SK-N-DZ (cell line): ENCODE measurements at places on chromosomes 16 and 17.

GRCh38 chr17:58120195-58120822 is 27.9 kb upstream of the OR4D1 start:
- DNase-seq, result no peak

GRCh38 chr16:24747441-24747840 is 18.0 kb downstream of the TNRC6A start:
- DNase-seq, result no peak

- DNase-seq, result peak; percentile 78
Observed at GRCh38 chr17:72407336-72407909, 286.6 kb downstream of the SOX9 start.

DNA sequence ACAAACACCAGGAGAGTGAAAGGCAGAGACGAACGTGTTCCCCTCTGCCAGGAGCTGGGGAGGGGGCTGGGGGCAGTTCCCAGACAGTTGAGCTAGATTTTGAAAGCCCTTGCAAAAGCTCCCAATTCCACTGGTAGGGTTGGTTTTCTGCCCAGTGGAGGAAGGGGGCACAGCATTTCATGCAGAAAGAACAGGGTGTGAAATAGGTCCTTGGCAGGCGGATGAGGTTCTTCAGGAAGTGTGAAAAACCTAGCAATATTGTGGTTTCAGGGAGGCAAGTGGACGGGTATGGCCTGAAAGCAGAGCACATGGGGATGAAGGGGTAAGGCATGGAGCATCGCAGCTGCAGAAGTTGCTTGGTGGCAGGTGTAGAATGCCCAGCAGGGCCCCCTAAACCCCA is 248.3 kb downstream of the KATNIP start:
- DNase-seq, result no peak

GRCh38 chr16:85908889-85909589 is 10.1 kb downstream of the IRF8 start:
- DNase-seq, result no peak

DNA sequence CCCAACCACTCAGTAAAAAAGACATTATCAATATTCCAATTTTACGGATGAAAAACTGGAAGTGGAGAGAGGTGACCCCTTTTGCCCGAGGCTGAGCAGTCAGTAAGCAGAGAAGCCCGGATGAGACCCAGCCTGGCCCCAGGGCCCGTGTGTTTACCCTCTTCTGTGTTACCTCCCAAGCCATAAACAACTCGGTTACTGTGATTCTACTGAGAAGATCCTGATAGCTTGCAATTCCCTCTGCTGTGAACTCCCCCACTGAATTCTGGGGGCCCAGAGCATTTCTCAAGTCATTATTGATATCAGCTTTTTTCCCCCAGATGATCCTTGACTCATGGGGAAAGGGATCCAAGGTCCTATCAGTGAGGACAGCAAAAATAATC is 482.6 kb upstream of the ERCC4 start:
- DNase-seq, result no peak

GRCh38 chr16:68259007-68259825 is 5.1 kb upstream of the SLC7A6 start:
- no peak for DNase-seq

DNA sequence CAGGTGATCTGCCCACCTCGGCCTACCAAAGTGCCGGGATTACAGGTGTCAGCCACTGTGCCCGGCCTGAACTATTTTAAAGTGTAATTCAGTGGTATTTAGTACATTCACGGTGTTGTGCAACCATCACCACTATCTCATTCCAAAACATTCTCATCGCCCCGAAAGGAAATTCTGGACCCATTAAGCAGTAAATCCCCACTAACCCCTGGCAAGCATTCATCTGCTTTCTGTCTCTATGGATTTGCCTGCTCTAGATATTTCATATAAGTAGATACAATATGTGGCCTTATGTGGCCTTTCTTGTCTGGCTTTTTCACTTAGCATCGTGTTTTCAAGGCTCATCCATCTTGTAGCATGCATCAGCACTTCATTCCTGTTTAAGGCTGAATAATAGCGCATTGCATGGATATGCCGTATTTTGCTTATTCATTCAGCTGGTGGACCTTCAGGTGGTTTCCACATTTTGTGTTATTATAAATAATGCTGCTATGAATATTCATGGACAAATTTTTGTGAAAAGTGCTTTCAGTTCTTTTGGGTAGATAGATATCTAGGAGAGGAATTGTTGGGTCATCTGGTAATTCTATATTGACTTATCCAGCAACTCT is 8.4 kb upstream of the HERPUD1 start:
- DNase-seq, result no peak

GRCh38 chr17:74776990-74777389 is 845 bp upstream of the NAT9 start:
- DNase-seq, result no peak

DNA sequence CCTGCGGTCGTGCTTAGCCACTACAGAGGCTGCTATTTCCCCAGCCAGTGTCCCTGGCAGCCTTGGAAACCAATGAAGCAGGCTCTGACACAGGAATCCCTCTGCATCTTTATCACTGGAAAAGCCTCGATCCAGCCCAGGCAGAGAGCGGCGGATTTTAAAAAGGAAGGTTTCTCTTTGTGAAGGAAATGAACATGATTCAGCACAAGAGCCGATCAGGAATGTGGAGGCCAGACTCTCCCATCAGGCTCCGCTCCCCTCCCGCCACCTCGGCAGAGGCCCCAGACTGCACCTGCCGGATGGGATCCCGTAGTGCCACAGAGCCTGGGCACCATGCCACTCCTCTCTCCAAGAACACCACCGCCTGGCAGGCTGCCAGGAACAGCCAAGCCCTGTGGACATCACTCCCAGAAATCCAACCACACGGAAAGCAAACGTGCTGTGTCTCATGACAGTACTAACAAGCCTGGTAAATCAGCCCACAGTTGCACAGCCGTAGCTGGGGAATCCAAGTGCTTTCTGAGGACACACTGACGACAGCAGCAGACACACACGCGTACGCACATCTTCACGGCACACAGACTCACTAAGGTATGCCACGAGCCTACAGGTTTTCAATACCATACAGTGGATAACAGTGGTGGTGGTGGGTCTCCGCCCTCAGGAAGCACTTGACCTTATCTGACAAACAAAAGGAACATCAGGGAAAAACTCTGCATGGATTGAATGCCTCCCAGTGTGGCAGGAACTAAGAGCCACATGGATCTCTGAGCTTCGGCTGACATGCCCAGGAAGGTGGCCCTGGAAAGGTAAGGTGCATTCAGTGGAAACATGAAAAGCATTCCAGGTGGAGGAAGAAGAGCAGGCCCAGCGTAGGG is 5.4 kb downstream of the LRRC75A start:
- no peak for DNase-seq

GRCh38 chr16:64144617-64145016 is 977.2 kb downstream of the CDH11 start:
- no peak for DNase-seq

- DNase-seq, result no peak
Observed at GRCh38 chr17:37744961-37745800, at the start of gene HNF1B. Gene HNF1B (minus strand): TSS chr17:37745059. CDS start chr17:37744884, 175 bp downstream.

DNA sequence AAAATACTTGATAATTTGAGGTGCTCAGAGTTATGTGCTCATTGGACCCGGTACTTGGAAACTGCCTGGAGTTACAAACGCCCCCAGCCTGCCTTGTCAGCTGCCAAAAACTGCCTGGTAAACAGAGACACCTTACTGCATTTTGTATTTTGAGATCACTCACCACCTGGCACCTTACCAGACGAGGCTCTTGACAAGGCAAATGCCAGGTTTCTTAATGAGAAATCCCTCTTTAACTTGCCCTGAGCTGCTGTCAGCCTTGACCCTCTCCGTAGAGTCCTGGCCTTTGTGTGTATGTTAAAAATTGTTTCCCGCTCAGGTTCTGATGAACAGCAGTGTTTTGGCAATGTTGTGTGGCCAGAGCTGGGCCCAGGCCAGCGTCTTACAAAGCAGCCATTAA is 28.8 kb downstream of the SYT17 start:
- no peak for DNase-seq

DNA sequence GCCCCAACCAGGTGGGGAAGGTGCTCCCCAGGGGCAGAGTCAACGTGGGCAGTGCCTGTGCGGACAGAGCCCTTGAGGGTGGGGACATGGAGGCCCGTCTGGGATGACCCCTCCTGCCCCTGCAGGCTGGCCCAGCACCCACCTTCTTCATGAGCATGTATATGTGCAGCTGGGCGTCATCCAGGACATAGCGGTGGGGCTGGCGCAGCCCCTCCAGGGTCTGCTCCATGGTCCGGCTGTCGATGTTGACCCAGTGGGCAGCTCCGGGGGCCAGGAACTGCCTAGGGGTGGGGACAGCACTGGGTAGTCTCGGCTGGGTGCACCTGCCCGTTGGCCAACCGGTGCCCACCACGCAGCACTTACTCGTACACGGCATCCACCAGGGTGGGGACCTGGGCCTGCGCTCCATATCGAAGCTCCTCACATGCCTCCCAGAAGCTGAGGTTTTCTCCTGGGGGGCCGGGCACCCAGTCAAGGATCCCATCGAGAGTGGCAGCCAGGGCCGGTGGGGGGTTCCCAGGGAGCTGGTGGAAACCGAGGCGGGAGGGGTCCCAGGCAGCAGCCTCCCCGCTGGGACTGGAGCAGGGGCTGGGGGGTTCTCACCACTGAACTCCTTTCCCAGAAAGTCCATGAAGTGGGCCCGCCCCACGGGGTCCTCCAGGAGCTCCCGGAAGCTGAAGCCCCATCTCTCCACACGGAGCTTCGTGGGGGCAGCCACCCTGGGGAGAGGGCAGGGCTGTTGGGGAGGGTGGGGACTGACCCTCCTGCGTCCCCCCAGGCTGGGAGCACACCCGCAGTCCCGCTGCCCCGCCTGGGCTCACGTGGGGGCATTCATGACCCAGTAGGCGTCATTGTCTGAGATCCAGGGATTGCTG is 5.1 kb downstream of the RGS11 start:
- no peak for DNase-seq
